ENCODE measurements at places on chromosomes 2 and 18.

GRCh38 chr2:114400890-114401289, 41.6 kb upstream of the DPP10 start:
- DNase-seq = no peak

DNA sequence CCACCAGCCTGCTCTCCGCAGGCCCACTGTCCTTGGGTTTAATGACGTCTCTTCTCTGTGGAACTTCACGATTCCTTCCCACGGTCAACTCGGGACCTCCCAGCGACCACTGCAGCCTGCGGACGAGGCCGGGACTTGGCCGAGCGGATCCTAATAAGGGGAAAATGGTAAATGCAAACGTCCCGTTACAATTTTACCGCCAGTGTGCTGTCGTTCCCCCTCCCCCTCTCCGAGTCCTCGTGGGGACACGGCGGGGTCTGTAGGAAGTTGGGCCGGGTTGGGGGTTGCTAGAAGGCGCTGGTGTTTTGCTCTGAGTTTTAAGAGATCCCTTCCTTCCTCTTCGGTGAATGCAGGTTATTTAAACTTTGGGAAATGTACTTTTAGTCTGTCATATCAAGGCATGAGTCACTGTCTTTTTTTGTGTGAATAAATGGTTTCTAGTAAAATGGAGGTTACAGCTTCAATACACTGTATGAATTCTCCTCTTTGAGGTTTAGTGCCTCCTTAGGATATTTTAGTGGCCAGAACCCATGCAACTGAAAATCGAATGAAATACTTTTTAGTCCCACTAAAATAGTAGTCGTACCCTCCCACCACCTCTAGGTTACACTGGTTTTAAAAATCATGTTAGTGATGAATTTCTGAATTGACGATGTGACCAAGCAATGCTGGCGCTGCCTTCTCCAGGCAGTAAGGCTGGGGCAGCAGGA, 2.3 kb downstream of the HOXD11 start:
- DNase-seq = no peak

DNA sequence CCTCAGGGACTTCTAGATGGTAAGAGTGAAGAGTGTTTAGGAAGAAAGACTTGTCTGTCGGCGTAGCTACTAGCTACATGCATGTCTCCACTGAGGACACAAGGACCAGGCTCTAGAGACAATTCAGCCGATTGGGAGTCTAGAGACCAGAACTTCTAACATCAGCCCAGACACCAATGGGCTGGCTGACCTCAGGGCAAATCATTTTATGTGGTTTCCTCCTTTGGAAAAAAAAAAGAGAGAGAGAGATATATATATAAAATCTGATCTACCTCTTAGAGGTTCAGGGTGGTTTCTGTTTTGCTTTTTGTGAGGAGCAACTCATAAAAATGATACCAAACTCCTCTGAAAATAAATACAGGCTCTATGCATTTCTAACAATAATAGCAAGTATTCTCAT, 212.8 kb downstream of the BCL2 start:
- DNase-seq = no peak

GRCh38 chr2:7517088-7517487, 599.9 kb downstream of the RNF144A start:
- no peak for DNase-seq

- DNase-seq = no peak
Observed at GRCh38 chr2:108320326-108320922, 31.7 kb downstream of the SULT1C2 start.

GRCh38 chr2:121627525-121628050, 21.7 kb downstream of the CLASP1 start:
- DNase-seq = no peak

DNA sequence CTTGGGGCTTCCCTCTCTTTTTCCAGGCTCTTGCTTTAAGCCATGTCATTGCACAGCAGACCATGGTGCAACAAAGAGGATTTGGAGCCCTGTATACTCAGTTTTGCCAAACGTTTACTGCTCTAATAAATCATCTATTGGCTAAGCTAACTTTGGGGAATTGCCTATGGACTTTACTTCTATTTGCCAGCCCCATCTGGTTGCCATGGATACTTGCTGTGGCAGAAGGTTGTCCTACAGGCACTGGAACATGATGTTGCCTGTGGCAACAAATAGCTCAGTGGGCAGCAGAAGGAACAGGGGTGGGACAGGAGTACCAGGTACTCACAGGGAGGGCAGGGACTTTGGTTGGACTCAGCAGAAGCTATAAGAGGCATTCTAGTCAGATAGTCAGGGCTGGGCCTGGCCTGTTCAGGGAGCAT, 129.7 kb downstream of the CCDC85A start:
- DNase-seq = peak; percentile 95

DNA sequence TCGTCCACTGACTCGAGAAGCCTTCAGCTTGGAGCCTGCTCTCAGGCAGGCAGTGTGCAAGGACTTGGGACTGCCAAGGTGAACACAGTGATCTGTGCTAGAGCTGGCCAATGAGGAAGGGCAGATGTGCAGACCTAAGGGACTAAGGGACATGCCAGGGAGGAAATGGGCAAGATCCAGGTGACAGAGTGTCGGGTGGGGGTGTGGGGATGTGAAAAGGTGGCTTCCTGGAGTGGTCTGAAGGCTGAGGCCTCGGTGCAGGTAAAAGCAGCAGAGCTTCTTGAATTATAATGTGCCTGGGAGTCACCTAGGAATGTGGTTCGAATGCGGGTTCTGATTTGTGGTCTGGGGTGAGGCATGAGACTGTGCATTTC, 42.0 kb downstream of the STEAP3 start:
- DNase-seq = no peak

DNA sequence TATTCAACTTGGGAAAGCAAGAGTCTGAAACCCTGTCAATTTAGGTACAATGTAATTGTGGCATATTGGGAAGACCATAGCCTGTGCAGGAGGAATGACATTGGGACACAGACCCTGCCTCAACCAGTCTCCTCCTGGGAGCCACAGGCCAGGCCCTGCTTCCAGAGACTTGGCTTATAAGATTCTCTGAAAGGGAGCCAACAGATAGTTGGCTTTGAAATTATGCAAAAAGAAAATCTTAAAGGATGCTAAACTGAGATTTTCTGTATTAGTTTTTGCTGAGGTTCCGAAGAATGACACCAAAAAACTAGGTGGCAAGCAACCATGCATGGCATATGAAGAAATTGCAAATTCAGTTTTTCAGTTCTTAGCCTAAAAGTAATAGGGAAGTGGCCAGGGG, 76.4 kb upstream of the CYRIA start:
- no peak for DNase-seq

DNA sequence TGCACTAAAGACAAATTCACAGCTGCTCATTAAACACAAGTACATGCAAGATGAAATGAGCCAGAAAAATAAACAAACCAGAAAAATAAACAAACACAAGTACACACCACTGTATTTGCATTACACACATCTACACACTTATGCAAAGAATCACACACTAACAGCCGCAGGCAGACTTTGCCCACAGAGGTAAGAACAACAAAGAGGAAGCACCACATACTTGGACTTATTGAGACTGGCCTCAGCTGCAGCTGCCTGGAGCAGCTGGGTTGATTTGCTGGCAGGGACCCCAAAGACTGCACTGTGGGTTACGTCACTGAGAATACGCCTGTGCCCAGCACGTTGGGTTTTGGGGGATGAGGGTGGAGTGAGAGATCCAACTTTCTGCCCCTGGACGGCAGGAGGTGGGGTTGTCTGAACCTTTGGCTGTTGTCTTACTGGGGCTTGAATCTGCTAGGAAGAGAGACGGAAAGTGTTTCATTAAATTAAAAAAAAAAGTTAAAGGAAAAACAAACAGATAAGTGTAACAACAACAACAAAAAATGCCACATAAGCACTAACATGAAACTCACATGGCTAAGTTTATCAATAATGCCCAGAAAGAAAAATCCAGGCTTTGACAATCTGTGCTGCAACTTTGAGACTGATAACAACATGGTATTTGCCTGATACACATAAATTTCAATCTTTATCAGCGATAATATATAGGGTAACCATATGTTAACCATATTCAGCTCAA, 71.9 kb upstream of the NFU1 start:
- no peak for DNase-seq

GRCh38 chr2:109385506-109385905, 228.3 kb downstream of the SEPTIN10 start:
- DNase-seq = no peak

- DNase-seq = no peak
Observed at GRCh38 chr2:219433666-219434467, 776 bp upstream of the SPEG start.

DNA sequence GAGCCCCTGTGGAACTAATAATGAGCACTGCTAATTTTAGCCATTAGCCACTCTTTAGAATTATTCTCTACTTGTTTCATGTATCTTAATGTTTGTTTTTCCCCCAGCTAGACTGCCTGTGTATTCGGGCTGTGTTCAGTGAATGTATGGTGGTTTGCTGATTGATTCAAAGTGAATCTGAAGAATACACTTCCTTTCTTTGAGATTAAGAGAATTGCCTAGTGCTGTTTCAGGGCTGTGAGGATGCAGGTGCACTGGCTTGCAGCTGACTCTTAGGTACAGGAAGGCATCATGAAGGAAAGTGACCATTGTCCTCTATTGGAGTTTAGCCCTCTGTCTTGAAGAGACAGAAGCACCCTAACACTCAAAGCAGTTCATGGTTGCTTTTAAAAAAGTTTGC, 138.7 kb downstream of the CERS6 start:
- no peak for DNase-seq

DNA sequence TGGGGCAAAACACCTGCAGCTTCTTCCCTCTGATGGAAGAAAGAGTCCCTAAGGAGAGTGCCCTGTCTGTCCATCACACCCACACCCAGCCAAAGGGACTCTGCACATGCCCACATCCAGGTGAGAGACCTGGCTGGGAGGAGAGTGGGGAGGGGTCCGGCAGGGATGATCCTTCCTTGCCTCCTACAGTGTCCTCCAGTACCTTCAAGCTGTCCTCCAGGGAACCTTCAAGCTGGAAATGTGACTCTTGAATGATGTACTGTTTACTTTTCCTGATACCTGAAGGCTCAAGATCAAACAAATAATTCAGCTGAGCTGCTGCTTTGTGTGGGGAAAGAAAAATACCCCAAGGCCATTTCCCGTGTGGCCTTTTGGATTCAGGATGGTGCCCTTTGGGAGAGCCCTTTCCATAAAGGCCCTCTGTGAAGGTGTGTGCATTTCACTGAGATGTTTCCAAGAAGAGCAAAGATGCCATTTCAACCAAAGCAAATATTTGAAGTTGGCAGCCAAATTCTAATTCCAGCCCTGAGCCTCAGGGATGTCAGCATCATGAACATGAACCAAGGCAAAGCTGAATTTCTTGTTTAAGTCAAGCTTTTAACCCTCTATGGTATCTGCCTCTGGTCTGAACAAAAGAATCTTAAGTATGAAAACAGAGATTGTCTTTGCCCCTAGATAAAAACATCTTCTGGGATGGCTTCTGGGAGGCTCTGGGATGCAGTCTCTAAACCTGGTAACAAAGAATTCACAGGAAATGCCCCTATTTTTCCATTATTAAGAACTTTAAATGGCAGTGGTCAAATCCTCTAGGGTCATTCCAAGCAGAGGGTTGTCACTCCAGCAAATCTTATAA, 11.1 kb downstream of the EVA1A start:
- DNase-seq = no peak

DNA sequence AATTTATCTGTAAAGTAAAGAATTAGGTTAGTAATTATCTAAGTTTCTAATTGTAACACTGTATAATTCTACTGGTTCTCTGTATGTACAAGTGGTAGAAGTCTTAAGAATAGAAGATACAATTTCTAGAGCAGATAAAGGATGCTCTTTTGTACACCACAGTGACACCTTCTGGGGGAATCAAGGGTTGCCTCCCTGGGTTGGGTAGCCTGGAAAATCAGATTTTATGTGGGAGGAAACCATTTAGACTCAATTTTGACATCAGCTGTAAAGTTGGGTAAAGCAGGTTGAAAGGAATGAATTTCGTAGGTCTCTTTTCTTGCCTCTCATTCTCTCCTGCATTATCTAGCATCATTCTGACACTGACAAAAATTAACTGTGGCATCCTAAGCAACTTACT, 354.8 kb downstream of the DCC start:
- no peak for DNase-seq

- DNase-seq = no peak
Observed at GRCh38 chr2:36965206-36965605, 1.1 kb downstream of the STRN start.

DNA sequence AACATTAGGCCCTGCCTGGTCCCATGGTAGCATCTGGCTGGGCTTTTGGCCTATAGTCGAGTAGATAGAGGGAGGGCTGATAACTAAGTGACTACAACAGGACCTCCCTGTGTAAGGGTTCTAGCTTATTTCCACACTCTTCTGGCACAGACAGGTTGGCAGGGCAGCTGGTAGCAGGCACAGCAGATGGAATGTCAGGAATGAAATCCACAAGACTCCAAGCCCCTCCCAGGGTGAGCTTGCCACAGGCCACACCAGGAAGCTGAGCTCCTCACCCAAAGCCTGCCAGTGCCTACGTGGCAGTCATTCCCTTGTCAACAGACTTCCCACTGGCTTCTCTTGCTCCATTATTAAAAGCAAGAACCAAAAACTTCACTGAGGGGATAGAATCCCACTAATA, 20.7 kb upstream of the C1QL2 start:
- DNase-seq = no peak

- DNase-seq = no peak
Observed at GRCh38 chr2:201109186-201109585, 6.8 kb upstream of the CFLAR start.

DNA sequence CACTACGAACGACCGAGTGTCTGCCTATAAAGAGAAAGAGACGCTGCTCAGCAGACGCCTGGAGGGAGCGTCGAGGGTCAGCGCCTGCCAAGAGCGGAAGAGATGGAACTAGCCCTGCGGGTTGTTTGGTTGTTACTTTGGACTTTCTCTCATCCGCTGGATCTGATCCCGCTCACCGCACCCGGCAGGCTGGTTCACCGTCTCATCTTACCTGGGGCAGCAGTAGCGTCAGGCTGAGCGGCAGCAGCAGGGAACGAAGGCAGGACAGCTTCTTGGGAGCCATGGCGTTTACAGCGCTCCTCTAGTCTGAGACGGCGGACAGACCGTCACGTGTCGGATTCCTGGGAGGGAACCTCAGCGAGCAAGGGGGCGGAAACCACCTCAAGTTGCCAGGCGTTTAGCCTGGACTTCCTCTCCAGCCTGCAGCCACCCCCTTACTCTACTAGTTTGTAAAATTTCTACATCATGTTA, 1.9 kb downstream of the GLB1L start:
- no peak for DNase-seq

DNA sequence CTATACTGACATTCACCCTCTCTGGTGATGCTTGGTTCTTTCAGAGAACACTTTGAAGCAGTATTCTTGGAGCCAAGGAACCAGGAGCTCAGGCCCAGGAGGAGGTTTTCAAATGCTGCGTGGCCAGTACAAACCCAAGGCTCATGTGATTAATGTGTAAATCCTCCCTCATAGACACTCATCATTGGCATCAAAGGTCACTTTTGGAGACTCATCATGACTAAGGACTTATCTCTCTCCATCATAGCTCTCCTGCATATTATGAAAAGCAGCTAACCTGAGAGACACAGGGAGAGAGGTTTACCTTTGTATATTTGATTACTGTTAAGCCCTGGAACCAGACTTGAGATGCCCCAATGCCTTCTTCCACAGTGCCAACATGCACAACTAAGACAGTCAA, 115.3 kb upstream of the SRD5A2 start:
- no peak for DNase-seq
